ENCODE measurements at places on chromosomes 11 and 22.
A peak's percentile ranks its signal among the peaks of the same experiment; 100 is the strongest.

DNA sequence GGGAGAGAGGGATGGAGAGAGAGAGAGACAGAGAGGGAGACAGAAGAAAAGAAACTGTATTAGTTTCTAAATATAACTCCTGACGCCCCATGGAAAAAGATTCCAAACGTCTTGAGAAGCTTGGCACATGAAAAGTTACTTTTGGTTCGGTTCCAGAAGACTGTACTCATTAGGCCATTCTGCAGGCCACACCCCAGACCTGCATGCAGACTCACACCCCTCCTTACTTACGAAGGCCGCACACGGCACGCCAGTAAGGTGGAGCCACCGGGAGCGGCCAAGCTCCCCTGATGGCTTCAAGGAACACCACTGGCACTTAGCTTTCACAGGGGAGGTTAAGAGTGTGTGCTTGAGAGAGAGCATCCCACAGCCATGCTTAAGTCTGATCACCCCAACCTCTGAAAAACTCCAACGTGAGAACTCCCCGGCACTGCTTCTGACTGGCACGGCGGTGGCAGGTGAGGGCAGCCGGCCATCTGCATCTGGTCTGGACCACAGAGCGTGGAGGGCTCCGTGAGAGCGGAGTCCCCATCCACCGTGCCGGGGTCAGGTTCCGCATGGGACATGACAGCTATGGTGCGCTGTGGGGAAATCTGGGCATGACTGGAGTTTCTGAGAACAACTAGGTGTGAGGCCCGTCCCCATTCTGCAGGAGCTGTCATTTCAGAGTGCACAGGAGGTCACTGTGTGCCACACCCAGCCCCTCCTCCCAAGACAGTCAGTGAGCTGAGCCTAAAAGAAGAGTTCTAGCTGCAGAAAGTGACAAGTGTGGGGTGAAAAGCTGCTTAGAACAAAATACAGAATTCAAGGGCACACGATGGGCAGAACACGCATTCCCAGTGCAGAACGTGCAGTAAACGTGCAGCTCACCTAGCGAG lies 62.4 kb downstream of the MYH9 start:
- no peak for DNase-seq

- no peak for DNase-seq
Observed at GRCh38 chr11:17845431-17845881, 110.9 kb downstream of the KCNC1 start.

- DNase-seq: no peak
Observed at GRCh38 chr22:32839831-32840584, 38.5 kb downstream of the TIMP3 start.

GRCh38 chr22:31944700-31945442 lies 536 bp downstream of the YWHAH start:
- DNase-seq: peak; percentile 54

DNA sequence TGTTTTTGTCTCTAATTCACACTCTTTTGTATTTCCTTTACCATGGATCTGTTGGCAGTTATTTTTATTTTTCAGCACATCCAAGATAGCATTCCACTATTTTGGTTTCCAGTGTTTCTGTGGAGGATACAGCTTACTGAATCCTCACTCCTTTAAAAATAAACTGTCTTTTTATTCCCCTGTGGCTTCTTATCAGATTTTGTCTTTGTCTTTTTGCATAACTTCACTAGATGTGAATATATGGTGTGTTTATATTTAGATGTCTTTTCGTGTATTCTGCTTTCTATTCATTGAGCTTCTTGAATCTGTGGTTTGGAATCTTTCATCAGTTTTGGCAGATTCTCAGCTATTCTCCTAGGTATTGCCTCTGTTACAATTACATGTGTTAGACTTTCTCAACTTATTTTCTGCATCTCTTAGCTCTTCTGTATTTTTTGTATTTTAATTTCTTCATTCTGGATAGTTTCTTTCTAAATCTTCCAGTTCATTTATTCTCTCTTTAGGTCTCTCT lies 7.4 kb upstream of the ATXN10 start:
- no peak for DNase-seq

- peak; percentile 30 for DNase-seq
Observed at GRCh38 chr11:66727282-66728037, 1.6 kb downstream of the SPTBN2 start.

DNA sequence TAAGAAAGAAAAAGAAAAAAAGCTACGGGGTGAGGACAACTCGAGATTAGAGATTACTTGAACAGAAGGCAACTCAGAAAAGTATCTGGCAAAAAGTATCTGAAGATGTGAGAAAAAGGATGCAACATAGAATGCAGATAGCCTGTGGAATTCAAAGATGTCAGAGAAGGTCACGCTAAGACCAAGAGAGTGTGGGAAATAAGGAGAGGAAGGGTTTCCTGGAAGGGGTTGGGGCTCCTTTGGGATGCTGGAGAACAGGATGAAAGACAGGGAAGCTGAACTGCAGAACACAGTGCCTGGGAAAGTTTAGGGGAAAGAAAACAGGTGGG lies 1.2 kb downstream of the GUCY1A2 start:
- DNase-seq: no peak

DNA sequence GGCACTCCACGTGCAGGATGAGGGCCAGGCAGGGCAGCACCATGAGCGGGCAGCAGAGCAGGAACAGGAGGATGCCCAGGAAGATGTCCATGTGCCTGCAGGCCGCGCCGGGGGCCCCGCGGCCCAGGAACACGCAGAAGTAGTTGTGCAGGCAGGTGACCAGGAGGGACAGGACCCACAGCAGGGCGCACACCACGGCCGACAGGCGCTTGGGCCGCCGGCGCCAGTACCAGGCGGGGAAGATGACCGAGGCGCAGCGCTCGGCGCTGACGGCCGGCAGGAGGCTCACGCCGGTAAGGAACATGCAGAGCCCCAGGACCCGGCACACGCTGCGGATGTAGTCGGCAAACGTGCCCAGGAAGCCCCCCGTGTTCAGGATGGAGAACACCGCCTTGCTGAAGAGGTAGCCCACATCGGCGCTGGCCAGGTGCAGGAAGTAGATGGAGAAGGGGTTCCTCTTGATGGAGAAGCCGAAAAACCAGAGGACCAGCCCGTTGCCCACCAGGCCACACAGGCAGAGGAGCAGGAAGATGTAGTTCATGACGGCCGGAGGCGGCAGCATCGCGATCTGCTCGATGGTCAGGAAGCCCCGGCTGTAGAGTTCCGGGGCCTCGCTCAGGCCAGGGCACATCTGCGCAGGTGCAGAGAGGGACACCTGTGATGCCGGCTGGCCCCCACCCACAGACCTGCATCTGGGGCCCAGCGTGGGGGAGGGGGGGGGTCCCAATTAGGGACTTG lies 7.2 kb downstream of the MRGPRF start:
- DNase-seq: no peak

GRCh38 chr11:34540870-34541269 lies 27.3 kb upstream of the ELF5 start:
- no peak for DNase-seq

DNA sequence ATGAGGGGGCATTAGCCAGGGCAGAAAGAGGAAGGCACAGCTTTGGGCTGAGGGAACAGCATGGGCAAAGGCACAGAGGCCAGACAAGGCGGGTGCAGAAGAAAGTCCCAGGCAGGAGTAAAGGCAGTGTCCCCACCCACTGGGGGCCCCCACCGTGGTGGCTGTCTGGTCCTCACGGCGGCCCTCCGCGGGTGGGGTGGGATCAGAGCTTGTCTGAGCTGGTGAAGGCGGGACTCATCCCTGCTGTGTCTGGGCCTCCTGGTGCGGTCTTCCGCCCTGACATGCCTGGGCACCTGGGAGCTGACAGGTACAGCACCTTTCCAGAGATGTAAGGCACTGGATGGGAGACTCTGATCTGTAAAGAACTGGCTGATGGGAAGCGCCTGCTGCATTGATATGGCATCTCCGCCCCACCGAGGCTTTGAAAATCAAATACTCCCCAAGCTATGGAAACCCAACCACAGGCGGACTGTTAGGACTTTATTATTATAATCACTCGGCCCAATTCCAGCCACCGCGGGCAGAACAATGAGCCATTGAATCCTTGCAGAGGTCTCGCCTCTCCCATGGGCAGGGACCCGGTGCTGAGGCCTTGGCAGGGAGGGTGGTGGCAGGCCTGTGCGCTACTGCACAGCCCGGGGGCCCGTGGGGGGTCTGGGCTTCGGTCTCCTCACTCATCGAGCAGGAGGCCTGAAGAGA lies 14.2 kb upstream of the GNB1L start:
- no peak for DNase-seq

- DNase-seq: no peak
Observed at GRCh38 chr22:48889209-48889830, 938.4 kb downstream of the BRD1 start.

- DNase-seq: no peak
Observed at GRCh38 chr22:19182472-19183157, 4.1 kb upstream of the SLC25A1 start.

- DNase-seq: no peak
Observed at GRCh38 chr11:78788533-78788932, 213.9 kb upstream of the NARS2 start.

GRCh38 chr11:109085708-109086373 lies 336.1 kb upstream of the C11orf87 start:
- no peak for DNase-seq

DNA sequence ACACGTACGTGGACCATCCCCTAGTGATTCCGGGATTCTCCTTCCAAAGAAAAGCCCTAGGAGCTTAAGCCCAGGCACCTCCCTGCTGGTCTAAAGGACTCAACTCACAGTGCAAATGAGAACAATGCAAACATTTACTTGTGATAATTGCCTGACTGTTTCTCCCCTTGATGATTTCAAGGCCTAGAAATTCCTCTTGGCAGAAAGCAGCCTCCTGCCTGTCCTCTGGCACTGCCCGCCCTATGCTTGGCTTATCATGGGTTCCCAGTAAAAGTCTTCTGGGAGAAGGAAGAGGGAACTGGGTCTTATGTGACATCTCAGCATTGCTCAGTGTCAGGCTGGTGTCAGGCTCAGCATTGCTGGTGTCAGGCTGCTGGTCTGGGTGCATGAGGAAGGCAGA lies 351.8 kb downstream of the SHANK2 start:
- DNase-seq: no peak

GRCh38 chr11:12157241-12157661 lies 46.9 kb downstream of the MICAL2 start:
- peak; percentile 21 for DNase-seq

- peak; percentile 80 for DNase-seq
Observed at GRCh38 chr22:23178512-23179254, 1.6 kb upstream of the BCR start.
